PC-3 (cell line): ENCODE measurements at places on chromosomes 11 and 22. TPM values are rescaled to one million over a fixed set of nuclear protein-coding genes. Genes with fewer than 3 reads are reported as not detected.

DNA sequence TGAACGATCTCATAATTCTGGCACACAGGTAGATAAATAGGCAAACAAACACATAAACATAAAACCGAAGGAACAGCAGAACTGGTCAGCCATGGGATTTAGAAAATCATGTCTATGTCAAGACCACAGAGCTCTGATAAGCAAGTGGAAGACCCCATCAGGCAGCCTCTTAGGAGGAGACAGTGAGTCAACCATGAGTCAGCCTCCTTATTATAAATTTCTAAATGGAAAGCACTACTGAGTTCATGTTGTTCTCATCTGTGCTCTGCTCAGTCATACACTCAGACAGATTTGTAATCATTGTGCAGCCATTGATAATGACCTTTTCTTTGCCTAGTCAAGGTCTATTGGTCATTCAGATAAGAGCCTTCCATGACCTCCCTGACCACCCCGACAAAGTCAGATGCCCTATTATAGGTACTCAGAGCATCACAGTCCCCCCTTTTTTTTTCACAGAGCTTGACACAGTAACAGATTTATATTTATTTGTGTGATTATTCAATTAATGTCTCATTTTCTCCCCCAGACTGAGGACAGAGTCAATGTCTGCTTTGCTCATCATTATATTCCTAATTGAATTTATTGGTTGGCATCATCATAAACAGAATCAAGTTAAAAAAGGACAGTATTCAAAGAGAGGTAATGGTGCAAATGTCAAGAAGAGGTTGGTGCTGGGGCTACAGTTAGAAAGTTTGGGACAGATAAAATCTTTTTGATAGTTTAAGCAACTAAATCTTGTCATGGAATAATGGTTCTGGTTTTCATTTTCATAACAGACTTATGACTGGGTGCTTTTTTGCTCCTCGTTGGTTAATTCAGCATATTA lies 579.7 kb upstream of the CCDC90B start:
- peak; percentile 7 for DNase-seq
- H3K36me3 ChIP-seq = no peaks in the 10 kb centered on the region
- H3K27me3 ChIP-seq = no peaks in the 10 kb centered on the region
- no peak overlapping the region for H3K4me3 ChIP-seq
- no peaks in the 10 kb centered on the region for H3K4me1 ChIP-seq
- H3K27ac ChIP-seq = no peak overlapping the region

Gene LIF
- total RNA-seq = 64.1 and 71.6 TPM in 2 replicates

Gene HEPACAM
- total RNA-seq = 0.11 TPM in 1 of 2 replicates, not detected in the other

Gene FAM83F
- total RNA-seq = 5.5 and 9.2 TPM in 2 replicates

DNA sequence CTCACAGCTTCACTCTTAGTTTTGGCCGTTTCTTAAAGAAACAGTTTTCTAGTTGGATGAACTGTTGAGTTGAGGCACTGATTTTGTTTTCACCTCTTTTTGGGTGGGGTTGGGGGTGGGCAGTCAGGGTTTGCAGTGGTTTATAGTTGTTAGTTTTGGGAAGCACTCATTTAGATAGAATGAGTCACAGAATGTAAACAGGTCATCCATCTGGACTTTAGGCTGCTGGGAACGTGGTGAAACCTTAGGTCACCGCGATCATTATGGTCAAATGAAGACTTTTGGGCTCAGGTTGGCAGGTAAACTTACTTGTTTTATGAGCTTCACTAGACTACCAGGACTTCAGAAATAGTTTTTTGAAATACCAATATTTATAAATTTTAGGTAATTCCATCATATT lies 48.4 kb downstream of the CSTPP1 start:
- H3K4me1 ChIP-seq = peaks cover 17% of the 10 kb centered on the region; the same call in 1 of the 2 replicates
- H3K27me3 ChIP-seq = no peaks in the 10 kb centered on the region
- no peaks in the 10 kb centered on the region for H3K36me3 ChIP-seq
- peak; percentile 34 for DNase-seq
- no peak overlapping the region for H3K27ac ChIP-seq

- H3K27me3 ChIP-seq = no peaks in the 10 kb centered on the region
- no peaks in the 10 kb centered on the region for H3K36me3 ChIP-seq
- H3K4me1 ChIP-seq = peaks cover 4% of the 10 kb centered on the region; the same call in 1 of the 2 replicates
- H3K27ac ChIP-seq = no peak overlapping the region
- H3K4me3 ChIP-seq = no peak overlapping the region
- no peak for DNase-seq
Measured at GRCh38 chr22:50677493-50678217, 5.0 kb downstream of the SHANK3 start.

DNA sequence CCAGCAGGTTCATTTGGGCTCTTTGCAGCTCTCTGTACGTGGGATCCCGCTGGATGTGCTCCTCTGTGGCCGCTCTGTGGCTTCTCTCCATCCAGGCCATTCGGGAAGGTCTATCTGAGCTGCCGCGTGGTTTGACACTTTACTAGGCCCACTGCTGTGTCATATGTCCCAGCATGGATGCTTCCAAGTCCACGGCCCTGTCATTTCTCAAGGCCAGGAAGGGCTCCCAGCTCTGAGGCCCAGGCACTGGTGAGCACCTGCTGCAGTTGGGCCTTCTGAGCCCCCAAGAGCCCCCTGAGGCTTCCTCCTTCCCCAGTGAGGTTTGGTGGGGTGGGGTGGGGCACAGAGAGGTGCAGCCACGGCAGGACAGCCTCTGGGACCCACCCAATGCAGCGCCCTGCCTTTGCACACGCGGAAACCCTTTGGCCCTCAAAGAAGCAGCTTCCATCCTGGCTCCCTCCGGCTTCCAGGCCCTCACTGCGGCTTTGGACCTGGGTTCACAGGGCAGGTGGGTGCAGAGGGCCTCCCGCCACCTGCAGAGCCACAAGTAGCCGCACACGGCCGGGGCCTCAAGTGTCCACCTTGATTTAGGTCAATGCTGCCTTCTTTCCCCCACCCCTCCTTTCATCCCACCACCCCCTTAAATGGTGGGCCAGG lies 44.5 kb upstream of the FGF3 start:
- no peaks in the 10 kb centered on the region for H3K27me3 ChIP-seq
- H3K4me3 ChIP-seq = no peak overlapping the region
- DNase-seq = no peak
- H3K4me1 ChIP-seq = peaks cover 15% of the 10 kb centered on the region
- no peak overlapping the region for H3K27ac ChIP-seq
- H3K36me3 ChIP-seq = no peaks in the 10 kb centered on the region

Gene SLC22A9
- total RNA-seq = not detected in 2 replicates

- no peaks in the 10 kb centered on the region for H3K36me3 ChIP-seq
- no peak overlapping the region for H3K27ac ChIP-seq
- H3K4me3 ChIP-seq = no peak overlapping the region
- peaks cover 14% of the 10 kb centered on the region for H3K4me1 ChIP-seq
- no peak for DNase-seq
Measured at GRCh38 chr22:38796262-38796957, 2.5 kb upstream of the DNAL4 start.

GRCh38 chr22:40022536-40023240 lies 27.9 kb downstream of the FAM83F start:
- no peak for DNase-seq
- H3K27me3 ChIP-seq = no peaks in the 10 kb centered on the region
- no peak overlapping the region for H3K27ac ChIP-seq
- no peak overlapping the region for H3K4me3 ChIP-seq
- H3K36me3 ChIP-seq = no peaks in the 10 kb centered on the region

DNA sequence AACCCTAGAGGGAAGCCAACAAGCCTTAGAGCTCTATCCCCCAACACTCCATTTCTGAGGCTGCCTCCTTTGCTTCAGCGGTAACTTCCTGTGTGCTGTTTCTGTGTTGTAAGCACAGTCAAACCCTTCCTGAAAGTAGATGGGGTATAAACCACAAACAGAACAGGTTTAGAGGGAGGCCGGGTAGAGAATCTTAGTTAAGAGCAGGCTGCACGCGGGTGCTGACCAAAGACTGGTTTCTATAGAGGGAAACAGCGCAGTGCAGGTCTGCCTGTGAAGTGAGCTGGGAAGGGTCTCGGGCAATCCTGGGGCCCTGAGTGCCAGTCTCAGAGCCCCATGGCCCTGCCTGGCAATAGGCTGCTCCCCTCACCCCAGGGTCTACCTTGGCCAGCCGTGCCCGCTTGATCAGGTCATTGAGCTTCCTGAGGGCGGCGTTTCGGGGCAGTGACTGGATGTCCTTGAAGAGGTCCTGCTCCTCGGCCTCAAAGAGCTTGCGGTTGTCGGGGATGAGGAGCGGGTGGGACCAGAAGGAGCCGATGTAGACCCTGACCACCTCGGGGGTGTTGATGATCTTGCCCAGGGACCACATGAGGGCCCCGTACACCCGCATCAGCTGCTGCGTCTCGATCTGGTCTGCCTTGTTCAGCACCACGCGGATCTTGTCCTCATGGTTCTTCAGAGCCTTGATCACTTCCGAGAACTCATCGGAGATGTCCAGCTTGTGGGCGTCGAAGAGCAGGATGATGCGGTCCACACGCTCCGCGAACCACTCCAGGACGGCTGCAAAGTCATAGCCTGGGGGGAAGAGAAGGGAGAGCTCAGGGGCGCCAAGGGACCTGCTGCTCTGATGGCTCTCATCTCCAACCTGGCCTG lies 15.3 kb upstream of the CDC42BPG start:
- no peak overlapping the region for H3K4me3 ChIP-seq
- no peak overlapping the region for H3K27ac ChIP-seq
- peaks cover 60% of the 10 kb centered on the region for H3K4me1 ChIP-seq

Gene FAM111B
- total RNA-seq = 22.5 and 26.7 TPM in 2 replicates

- no peaks in the 10 kb centered on the region for H3K27me3 ChIP-seq
- peak; percentile 98 for DNase-seq
- H3K4me1 ChIP-seq = peaks cover 33% of the 10 kb centered on the region
Measured at GRCh38 chr11:102798012-102798746, at the start of gene MMP1. MMP1 (minus strand) TSS chr11:102798160; CDS start chr11:102798092, 68 bp downstream.

Gene RAB38
- not detected in 2 replicates for total RNA-seq

Gene SCGB1C1
- total RNA-seq = not detected in 2 replicates

Gene RAPSN
- total RNA-seq = 0.23 TPM in 1 of 2 replicates, not detected in the other

GRCh38 chr22:37138849-37139561 lies 10.7 kb downstream of the IL2RB start:
- no peak overlapping the region for H3K27ac ChIP-seq
- H3K4me3 ChIP-seq = no peak overlapping the region
- DNase-seq = no peak

DNA sequence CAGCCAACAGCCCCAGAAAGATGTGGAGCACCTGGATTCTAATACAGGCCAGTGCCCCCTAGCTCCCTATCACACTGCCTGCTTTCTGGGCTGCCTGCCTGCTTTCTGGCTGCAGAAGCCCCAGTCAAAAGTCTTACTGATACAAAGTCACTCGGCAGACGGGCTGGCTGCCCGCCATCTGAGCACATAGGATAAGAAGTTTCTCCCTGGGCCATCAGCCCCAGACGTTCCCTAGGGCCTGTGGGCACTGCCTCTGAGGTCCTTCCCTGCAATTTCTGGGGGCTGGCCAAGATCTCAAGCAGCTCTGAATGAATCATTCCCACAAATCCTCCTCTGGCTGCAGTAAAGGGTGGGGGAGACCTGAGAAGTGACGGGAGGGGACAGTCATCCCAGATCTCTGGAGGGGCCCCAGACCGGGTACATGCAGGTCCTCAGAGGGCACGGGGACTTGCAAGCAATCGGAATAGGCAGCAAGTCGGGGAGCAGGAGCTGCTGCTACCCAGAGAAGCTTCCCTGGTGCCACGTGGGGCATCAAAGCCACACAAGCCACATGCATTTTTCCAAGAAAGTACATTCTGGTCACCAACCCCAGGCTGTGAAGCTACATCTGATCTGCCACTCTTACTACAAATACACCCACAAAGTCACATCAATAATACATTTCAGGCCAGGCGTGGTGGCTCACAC lies 4.7 kb downstream of the TPST2 start:
- no peak overlapping the region for H3K27ac ChIP-seq
- peak; percentile 81 for DNase-seq

DNA sequence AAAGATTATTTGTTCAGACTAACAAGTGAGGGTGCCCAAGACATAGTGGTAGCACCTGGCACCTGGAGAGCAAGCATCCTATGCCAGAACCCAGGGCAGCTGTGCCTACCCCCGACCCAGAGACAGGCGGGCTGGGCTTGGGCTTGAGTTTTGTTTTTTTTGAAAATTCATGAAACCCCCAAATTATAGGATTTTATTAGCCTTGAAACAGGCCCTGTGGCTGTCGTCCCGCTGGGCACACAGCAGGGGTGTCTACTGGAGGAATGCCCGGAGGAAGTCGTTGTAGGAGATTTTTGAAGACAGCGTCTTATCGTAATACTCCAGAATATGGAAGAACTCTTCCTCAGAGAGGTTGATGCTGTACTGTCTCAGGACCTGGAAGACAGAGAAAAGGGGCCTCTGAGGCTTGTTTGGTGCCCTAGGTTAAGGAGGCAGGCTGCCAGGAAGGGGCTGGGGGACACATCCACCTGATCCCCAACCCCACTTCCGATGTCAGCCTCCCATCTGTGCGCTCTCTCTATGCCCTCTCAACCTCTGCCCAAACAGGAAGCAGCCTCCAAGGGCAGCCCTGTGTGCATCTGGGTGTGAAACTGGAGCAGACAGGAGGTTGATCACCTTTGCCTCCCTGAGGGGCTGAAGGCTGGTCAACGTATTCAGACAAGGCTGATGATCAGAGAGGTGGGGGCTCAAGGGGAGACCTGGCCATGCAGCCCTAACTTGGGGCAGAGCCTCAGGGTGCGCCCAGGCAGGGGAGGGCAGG lies 117.0 kb downstream of the MPPED1 start:
- H3K4me1 ChIP-seq = no peaks in the 10 kb centered on the region
- H3K4me3 ChIP-seq = no peak overlapping the region
- no peaks in the 10 kb centered on the region for H3K36me3 ChIP-seq
- no peak for DNase-seq

Gene IGSF22
- 0.12 TPM in 1 of 2 replicates, not detected in the other for total RNA-seq

GRCh38 chr22:46794067-46794466 lies 31.6 kb downstream of the TBC1D22A start:
- no peak overlapping the region for H3K27ac ChIP-seq
- no peaks in the 10 kb centered on the region for H3K27me3 ChIP-seq
- H3K36me3 ChIP-seq = no peaks in the 10 kb centered on the region

Gene GGTLC2
- total RNA-seq = not detected in 2 replicates

Gene ZFPL1
- total RNA-seq = 98.7 and 103 TPM in 2 replicates

DNA sequence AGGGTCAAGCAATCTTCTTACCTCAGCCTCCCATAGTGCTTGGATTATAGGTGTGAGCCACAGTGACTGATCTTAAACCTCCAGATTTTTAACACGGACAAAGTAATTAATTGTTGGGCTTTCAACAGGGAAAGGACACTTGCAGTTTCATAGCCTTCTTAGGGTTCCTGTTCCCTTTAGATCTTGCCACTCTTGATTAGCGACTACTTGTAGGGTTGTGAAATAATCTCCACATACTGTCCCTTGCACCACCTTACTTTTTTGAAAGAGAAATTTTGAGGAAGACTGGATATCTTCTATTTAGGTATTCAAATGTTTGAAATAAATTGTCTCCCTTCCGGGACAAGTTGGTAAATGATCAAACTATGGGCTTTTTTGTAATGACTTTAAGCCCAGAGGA lies 7.6 kb downstream of the MS4A4E start:
- no peak overlapping the region for H3K27ac ChIP-seq
- no peak for DNase-seq
- no peaks in the 10 kb centered on the region for H3K36me3 ChIP-seq
- H3K4me1 ChIP-seq = no peaks in the 10 kb centered on the region

DNA sequence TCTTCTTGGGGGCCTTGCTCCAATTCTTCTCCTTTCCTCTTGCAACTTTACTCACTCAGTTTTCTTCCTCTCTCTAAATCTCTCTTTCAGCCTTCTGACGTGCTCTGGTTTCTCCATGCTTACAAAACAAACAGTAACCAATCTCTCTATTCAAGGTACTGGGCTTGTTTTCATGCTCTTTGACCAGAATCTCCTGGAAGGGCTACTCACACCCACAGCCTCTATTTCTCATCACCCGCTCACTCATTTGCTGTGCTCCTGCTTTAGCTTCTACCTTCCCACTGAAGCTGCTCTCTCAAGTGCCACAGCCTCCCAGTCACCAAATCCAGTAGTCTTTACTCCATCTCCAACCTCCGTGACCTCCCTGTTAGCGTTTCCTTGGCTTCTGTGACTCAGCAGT lies 60.4 kb downstream of the SERGEF start:
- DNase-seq = no peak
- no peaks in the 10 kb centered on the region for H3K4me1 ChIP-seq
- no peak overlapping the region for H3K27ac ChIP-seq
